Muscle of leg (tissue), 16 donors: ENCODE measurements at places on chromosomes 7 and 10. TPM values are rescaled to one million over a fixed set of nuclear protein-coding genes. Genes with fewer than 3 reads are reported as not detected.

GRCh38 chr7:155997431-155998327 is 185.4 kb upstream of the SHH start:
- no peak for DNase-seq

DNA sequence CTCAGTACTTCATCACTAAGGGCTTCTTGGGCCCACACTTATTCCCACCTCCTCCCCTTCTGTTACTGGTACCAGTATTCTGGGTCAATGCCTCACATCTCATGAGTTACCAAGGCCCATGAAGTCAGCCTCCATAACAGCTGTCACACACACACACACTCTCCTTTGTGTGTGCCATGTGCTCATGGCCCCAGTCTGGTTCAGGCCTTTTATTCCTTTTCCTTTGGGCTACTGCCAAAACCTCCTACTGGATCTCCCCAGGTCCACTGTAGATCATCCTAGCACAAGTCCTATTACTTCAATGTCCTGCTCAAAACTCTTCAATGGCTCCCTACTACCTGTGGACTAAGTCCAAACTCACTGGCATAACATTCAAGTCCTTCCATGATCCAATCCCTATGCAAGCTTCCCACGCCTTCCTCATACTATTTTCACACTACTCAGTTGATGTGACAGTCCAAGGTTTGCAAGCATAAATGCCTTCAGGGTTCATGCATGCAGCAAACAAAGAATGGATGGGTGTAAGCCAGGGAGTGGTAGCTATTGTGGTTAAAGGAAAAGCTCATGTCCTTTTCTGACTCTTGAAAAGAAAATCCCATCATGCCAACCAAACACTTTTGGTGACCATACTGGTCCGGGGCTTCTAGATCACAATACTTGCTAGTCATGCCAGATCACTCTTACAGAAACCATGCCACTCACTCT is 68.1 kb downstream of the CCDC6 start:
- DNase-seq: no peak

DNA sequence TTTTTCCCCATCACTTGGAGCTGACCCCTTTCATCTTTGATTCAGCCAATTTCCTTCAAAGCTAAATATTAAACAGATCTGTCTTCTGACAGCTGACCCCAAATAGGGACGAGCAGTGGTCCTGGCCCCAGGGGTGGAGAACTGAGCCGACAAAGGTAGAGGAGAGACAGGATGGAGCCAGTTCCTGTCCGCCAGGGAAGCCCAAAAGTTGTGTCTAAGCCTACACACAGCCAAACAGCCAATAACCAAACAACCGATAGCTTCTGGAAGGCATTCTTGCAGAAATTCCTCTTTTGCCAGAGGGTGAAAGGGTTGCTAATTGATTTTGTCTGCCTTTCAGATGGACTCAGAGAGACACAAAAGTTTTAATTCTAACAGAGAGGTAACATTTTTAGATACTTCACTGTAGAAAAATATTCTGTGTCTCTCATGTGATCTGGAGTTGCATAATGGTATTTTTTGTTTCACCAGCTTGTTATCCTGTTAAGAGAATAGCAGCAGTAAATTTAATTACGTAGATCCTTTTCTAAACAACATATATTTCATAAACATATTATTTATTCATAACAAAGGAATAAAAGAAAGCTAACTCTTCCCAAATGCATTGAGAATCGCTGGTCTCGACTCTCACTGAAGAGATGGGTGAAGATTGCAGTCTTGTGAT is 161.7 kb upstream of the LYZL1 start:
- DNase-seq: no peak

DNA sequence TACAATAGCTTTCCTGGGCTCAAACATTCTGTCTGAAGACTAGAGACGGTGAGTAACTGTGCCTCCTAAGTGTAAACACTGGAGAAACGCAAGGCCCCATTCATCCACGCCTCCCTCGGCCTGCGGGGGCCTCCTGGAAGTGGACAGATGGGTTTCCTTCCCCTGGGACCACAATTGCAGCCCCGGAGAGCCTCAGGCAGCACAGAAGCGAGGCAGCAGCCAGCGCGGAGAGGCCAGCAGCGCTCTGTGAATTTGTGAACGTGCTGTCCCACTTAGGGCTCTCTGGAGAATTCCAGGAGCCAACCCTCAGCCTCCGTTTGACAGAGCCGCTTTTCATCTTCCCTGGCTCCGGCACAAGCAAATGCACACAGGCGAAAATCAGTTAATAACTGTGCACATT is 23.2 kb upstream of the CALN1 start:
- DNase-seq: peak; percentile 50

DNA sequence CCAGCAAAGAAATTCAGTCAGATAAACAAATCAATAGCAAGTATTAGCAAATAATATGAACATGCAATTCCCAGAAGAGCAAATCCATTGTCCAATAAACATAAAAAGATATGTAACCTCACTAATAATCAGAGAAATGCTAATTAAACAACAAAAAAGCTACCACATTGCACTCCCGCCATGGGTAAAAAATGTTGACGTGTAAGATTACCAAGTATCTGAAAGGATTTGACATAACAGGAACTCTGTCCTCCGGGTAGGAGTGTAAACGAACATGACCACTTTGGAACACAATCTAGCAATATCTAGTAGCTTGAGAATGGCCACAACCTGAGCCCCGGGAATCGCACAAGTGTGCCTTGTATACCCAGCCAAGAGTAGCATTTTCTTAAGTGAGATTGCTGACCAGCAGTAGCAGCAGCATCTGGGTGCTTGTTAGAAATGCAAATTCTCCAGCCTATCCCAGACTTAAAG is 31.6 kb downstream of the DYDC1 start:
- no peak for DNase-seq

- peak; percentile 72 for DNase-seq
Observed at GRCh38 chr7:55019191-55019690, 424 bp downstream of the EGFR start.

DNA sequence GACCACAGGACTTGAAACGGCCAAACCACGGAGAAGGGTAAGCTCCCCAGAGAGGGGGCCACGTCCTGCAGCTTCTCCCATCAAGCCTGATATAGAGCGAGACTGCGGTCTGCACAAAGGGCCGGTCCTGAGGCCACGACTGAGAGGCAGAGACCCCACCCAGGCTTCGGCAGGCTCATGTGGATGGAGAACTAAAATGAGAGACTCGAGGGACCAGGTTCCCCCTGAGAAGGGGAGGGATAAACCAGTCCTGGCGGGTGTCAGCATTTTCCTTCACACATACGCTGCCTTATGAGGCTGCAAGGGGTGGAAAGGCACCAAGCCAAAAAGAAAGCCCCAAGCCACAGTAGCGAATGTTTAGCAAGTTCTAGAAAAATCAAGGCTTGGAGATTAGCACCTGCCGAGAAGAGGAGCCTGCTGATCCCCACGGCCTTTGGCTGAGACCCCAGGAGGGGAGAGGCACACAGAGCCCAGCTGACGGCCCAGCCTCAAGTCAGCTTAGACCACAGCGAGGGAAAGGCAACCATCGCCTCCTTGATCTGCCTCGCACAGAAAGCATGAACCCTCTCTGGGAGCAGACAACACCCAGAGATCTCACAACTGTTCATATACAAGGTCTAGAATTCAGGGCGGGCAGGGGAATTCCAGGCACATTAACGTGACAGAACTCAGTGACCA is 92.6 kb upstream of the RNF32 start:
- no peak for DNase-seq

DNA sequence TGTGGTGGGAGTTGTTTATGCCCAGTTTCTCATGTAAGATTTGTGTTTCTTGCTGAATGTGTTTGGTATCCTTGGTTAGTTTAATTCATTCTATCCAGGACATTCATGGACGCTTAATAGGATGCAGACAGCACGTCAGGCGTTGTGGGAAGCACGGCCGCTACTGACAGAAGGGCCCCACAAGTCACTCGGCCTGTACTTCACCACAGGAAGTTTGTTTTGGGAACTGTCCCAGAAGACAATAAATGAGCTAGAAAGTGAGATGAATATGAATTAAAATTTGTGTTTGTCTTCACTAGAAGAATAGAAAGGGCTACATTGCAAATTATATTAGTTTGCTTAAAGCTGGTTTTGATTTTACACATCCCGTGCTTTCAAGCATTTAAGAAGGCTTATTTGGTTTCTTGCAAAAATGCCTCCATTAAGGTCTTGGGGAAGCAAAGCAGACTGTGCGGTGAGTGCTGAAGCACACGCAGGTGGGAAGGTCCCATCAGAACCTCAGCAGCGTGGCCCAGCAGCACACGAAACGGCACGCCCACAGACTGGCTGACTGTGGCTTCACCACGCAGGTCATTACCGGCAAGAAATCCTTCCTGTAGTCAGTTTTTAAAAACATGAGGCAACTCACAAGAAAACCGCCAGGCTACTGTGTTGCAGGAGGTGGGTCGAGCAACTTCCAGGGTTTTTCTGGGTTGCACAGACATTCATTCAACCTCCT is 74.1 kb downstream of the VIPR2 start:
- peak; percentile 73 for DNase-seq

DNA sequence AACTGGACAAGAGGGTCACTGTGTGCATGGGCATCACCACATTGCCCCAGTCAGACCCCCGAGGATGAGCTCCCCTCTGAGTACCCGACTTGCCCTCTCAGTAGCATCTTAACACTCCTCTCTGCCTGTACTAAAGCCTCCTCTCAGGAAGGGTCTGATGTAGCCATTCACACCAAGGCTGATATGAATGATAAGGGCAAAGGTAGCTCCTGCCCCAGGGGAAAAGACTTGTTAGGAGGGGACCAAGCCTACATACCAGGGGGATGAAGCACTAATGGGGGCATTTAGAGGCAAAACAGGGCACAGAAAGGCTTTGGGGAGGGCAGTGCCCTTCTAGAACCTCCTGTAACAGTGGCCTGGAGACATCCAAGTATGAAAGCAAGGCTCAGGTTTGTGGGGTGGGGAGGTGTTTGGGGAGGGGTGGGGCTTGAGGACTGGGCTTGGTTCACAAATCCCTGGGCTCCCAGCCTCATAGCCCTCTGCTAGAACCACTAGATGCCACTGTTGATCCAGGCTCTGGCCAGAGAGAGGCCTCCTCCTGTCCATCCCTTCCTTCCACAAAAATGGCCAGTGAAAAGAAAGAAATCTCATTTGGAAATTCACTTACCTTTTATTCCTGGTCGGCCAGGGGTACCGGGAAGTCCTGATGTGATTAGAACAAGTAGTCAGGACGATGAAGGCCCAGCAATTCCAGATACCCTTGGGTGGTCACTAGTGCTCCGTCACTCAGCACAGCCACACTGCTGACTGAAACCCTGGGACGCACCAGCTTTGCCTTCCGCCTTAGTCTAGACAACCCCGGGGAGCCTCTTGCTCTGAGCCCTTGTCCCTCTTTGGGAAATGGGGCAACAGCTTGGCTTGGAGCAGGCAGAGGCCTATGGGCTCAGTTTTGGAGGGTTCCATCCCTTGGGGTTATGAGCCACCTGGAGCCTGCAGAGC is 40.3 kb downstream of the COL17A1 start:
- DNase-seq: peak; percentile 29

- no peak for DNase-seq
Observed at GRCh38 chr10:106506526-106507283, 657.8 kb downstream of the SORCS1 start.

DNA sequence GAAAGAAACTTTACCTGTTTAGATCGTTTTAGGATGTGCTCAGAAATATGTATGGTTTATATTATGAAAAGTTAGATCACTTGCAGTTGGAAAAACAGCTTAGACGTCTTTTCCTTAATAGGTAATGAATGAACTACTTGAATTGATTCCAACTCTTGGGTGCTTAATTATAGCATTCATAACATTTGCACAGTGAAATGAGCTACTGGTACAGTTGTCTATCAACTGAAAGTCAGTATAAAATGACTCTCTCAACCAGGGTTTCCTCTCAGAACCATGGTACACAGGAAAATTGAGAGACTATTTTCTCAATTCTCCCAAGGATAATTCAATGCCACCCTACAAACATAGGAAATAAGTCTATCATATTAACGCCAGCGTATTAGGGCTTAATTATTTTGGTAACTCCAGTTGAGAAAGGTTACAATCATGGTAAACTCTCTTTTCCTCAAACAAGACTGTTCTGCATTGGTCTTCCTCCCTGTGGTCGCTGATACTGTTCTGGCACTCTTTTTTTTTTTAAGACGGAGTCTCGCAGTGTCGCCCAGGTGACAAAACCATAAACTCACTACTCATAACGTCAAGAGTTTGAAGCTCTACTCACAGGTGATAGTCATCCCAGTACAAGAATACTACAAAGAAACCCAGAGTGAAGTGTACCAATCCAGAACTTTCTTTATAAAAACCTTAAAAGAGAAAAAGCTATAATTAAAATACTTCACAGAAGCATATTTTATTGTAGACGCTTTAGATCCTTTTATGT is 2.0 kb downstream of the ANLN start:
- no peak for DNase-seq

- DNase-seq: no peak
Observed at GRCh38 chr7:12066004-12066403, 145.1 kb upstream of the TMEM106B start.

DNA sequence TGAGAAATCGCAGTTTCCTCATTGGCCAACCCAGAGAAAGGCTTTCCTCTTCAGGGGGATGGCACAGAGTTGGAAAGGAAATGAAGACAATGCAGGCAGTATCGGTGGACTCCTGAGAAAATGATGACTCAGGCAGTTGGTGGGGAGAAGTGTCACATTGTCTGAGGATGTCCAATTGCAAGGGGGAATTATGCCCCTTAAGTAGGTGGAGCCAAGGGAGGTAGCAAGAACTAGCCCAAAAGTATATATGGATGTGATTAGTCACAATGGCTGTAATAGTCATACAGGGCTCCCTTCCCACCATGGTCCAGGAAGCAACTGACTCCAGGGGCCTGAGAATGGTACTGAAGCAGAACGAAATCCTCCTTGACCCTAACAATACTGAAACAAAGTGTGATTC is 58.3 kb upstream of the EGFR start:
- DNase-seq: no peak

DNA sequence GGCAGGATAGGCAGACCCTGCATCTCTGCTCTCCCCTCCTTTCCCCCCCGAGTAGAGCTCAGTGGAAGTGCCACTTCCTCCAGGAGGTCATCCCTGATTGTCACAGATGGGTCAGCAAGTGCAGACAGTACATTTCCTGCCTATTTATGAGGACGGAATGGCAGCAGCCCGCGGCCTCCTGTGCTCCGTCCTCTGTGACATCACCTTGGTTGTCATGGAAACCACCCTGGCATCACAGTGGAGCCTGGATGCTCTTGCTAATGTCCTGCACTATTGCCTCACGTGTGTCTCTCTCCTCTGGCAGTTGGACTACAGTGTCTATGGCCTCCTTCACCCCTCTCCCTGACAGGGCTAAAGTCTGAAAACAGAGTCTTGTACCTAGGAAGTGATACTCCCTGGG is 148.6 kb downstream of the SH3PXD2A start:
- DNase-seq: no peak

- no peak for DNase-seq
Observed at GRCh38 chr7:6567886-6568285, 9.4 kb upstream of the ZDHHC4 start.

The DTX2 gene
- 8.0 TPM for polyA plus RNA-seq

The PRLHR gene
- 0.04 TPM for polyA plus RNA-seq

The WDFY4 gene
- 2.3 TPM for polyA plus RNA-seq

The BTBD16 gene
- not detected for polyA plus RNA-seq

The PARP12 gene
- polyA plus RNA-seq: 8.8 TPM

The STRIP2 gene
- polyA plus RNA-seq: 6.2 TPM

The SYNPO2L gene
- 194 TPM for polyA plus RNA-seq

The UPK3BL2 gene
- polyA plus RNA-seq: 12.3 TPM

The TMEM229A gene
- not detected for polyA plus RNA-seq
